CD8-positive, alpha-beta memory T cell (primary cell): ENCODE measurements at places on chromosomes 3 and 15. TPM values are rescaled to one million over a fixed set of nuclear protein-coding genes. Genes with fewer than 3 reads are reported as not detected.
A peak's percentile ranks its signal among the peaks of the same experiment; 100 is the strongest.

CAV3 gene
- not detected for total RNA-seq

CACNA2D2 gene
- 0.73 TPM for total RNA-seq

ZNF620 gene
- total RNA-seq = 7.6 TPM

SUCLG2 gene
- 59.9 TPM for total RNA-seq

ARHGEF26 gene
- 0.09 TPM for total RNA-seq

PCLAF gene
- 90.3 TPM for total RNA-seq

DNA sequence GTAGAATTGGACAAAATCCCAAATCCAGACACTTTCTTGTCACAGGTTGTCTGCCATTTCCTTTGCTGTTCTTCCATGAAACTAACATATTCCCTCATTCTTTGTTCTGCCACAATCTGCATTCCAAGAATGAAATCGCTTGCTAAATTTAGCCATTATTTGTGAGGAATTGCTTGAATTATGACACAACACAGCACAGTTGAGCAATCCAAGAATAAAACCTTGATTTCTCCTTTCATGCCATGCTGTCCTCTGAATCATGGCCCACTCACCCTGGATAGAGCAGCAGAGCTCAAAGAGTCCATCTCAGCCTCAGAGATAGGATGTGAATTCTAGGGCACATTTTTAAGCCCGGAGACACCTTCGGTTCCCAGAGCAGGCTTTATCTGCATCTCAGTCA, 35.2 kb upstream of the GREM1 start:
- no peak overlapping the region for H3K27ac ChIP-seq
- DNase-seq = no peak
- H3K27me3 ChIP-seq = no peaks in the 10 kb centered on the region
- no peak overlapping the region for H3K4me3 ChIP-seq
- H3K36me3 ChIP-seq = no peaks in the 10 kb centered on the region

DNA sequence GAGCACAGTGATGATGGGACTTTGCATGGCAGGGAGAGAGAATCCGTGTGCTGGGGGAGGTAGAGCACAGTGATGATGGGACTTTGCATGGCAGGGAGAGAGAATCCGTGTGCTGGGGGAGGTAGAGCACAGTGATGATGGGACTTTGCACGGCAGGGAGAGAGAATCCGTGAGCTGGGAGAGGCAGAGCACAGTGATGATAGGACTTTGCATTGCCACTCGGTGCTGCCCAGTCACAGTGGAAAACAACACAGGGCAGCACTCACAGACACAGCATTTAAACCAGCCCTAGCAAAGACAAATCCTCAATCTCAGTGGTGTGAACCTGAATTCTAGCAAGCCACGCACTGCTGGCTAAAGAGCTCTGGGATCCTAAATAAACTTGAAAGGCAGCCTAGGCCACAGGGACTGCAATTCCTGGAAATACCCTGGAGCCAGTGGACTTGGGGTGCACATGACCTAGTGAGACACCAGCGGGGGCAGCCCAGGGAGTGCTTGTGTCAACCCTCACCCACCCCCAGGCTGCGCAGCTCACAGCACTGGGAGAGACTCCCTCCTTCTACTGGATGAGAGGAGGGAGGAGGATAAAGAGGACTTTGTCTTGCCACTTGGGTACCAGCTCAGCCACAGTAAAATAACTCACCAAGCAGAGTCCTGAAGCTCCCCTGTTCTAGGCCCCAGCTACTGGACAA, 23.4 kb upstream of the TNK2 start:
- DNase-seq = no peak
- no peaks in the 10 kb centered on the region for H3K4me1 ChIP-seq
- no peak overlapping the region for H3K27ac ChIP-seq
- no peaks in the 10 kb centered on the region for H3K36me3 ChIP-seq
- H3K4me3 ChIP-seq = no peak overlapping the region
- no peaks in the 10 kb centered on the region for H3K27me3 ChIP-seq

DNA sequence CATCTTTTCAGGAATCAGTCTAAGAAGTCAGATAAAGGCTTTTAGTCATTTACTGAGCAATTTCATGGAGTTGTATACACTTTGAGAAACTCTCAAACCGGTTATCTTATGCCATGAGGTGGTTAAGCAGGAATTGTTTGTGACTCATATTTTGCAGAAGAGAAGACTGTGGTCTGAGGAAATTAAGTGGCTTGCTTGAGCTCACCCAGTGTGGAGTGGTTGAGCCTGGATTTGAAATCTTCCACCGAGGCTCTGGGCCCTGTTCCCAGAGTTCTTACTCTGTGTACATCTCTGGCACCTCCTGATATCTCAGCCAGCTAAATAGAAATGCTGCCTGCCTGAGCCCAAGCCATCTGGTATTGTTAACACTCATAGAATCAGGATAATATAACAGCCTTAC, 37.8 kb upstream of the BCL6 start:
- no peak for DNase-seq
- H3K4me3 ChIP-seq = no peak overlapping the region
- peaks cover 1% of the 10 kb centered on the region for H3K4me1 ChIP-seq
- no peaks in the 10 kb centered on the region for H3K27me3 ChIP-seq
- no peaks in the 10 kb centered on the region for H3K36me3 ChIP-seq

GRCh38 chr3:184577546-184577945, 16.0 kb downstream of the EPHB3 start:
- no peaks in the 10 kb centered on the region for H3K36me3 ChIP-seq
- H3K4me1 ChIP-seq = no peaks in the 10 kb centered on the region
- DNase-seq = no peak
- no peak overlapping the region for H3K4me3 ChIP-seq
- H3K27ac ChIP-seq = no peak overlapping the region

- no peaks in the 10 kb centered on the region for H3K27me3 ChIP-seq
- H3K4me1 ChIP-seq = no peaks in the 10 kb centered on the region
- no peaks in the 10 kb centered on the region for H3K36me3 ChIP-seq
Observed at GRCh38 chr3:8856071-8856470, 86.7 kb upstream of the OXTR start.

DNA sequence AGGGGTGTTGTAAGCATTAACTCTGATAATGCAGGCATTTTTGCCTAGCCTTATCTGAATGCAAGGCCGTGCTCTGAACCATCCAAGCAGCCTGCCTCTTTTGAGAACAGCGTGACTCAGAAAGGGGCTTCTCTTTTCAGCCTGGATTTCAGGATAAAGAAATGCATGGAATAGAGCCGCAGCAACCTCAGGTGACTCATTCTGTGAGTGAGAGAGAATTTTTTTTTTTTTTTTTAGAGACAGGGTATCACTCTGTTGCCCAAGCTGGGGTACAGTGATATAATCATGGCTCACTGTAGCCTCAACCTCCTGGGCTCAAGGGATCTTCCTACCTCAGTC, 20.6 kb upstream of the PDE8A start:
- no peaks in the 10 kb centered on the region for H3K36me3 ChIP-seq
- H3K27ac ChIP-seq = no peak overlapping the region
- no peaks in the 10 kb centered on the region for H3K4me1 ChIP-seq
- DNase-seq = no peak
- no peak overlapping the region for H3K4me3 ChIP-seq

DNA sequence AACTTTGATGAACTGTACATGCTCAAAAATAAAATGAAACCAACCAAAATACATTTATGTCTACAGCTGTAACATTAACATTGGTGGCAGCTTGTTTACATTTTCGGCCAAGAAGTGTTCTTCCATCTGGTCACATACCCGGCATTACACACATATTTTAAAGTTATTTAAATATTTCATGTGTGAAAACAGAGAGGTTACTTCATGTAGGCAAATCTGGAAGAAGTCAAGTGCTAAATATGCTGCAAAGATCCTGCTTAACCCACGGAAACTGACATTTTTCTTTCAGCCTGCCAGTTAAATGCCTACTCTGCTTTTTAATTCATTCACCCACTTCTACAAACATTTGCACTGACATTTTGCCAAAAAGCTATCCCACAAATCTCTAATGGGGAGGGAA, 69.7 kb downstream of the MB21D2 start:
- H3K27ac ChIP-seq = no peak overlapping the region
- no peak for DNase-seq
- no peak overlapping the region for H3K4me3 ChIP-seq
- no peaks in the 10 kb centered on the region for H3K36me3 ChIP-seq

DNA sequence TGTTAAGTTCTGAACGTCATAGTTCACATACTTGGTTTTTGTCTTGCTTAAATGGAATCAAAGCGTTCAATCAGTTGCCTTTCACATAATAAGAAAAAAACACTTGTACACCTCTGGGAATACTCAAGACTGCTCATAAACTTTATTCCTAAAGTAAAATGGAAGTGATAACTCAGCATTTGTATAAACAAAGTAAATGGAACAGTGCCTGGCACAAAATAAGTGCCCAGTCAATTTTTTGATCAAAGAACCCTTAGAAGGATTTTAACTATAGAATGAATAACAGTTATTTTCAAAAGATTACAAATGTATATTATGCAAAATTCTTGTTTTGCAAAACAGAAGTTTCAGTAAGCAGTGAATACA, 1.3 kb downstream of the RAB5A start:
- H3K36me3 ChIP-seq = no peaks in the 10 kb centered on the region
- H3K27ac ChIP-seq = peak overlapping the region; percentile 98
- DNase-seq = no peak
- no peaks in the 10 kb centered on the region for H3K27me3 ChIP-seq

DNA sequence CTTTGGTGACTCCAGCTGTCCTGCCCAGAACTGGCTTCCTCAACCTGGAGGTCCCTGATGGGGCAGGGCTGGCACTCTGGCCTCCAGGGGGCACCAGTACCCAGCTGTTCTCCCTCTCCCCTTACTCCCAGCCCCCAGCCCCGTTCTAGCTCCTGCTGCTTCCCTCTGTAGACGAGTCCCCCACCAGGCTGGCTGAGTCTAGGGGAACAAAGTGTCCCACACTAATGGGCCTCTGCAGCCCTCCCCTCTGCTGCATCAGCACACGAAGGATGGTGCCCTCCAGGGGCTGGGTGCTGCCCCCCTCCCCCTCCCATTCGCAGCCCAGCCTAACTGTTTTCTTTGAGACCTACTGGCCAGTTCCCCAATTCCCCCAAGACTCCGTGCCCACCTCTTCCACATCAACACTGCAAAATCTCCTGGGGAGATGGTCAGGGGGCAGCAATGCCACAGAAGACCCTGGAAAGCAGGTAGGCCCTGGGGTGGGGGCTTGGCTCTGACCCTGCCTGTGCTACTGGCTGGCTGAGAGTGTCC, 4.2 kb downstream of the RHCG start:
- H3K36me3 ChIP-seq = no peaks in the 10 kb centered on the region
- peaks cover 13% of the 10 kb centered on the region for H3K27me3 ChIP-seq
- no peak overlapping the region for H3K27ac ChIP-seq
- no peak overlapping the region for H3K4me3 ChIP-seq

DNA sequence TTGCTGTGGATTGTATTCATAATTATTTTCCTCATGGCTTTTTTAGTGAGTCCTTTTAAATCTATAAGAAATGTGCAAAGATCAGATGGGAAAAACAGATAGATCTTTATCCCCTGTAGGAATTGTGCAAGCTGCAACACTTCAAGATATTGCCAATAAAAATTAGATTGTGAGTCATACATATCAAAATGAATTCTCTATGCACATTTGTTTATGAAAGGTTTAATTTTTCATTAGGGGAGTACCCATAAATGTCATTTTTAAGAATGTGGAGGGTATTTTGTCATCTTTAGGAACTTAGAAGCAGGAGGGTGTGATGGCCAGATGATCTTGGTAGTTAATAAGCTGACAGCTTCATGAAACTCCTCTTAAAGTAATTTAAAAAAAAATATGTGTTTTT, 2.9 kb downstream of the PIAS1 start:
- no peak overlapping the region for H3K4me3 ChIP-seq
- no peaks in the 10 kb centered on the region for H3K36me3 ChIP-seq
- H3K27ac ChIP-seq = no peak overlapping the region
- H3K27me3 ChIP-seq = no peaks in the 10 kb centered on the region
- H3K4me1 ChIP-seq = peaks cover 61% of the 10 kb centered on the region

DNA sequence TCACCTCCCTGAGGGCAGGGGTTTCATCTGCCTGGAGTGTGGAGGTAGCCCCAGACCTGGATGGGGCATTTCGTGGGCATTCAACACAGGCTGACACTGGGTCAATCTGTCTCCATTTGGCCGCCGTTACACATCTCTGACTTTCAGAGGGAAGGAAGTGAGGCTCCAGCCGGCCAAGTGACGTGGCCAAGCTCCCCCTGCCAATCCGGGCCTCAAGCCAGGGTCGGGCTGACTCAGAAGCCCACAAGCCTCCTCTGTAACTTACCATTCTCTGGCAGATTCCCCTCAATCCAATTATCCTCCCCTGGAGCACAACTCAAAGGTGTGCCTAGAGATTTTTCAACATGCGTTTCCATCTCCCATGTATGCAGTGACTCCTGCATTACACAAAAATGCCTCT, 227.6 kb downstream of the KLF13 start:
- no peak overlapping the region for H3K4me3 ChIP-seq
- no peaks in the 10 kb centered on the region for H3K4me1 ChIP-seq
- H3K27me3 ChIP-seq = no peaks in the 10 kb centered on the region
- no peak for DNase-seq
- no peaks in the 10 kb centered on the region for H3K36me3 ChIP-seq
- H3K27ac ChIP-seq = no peak overlapping the region

DNA sequence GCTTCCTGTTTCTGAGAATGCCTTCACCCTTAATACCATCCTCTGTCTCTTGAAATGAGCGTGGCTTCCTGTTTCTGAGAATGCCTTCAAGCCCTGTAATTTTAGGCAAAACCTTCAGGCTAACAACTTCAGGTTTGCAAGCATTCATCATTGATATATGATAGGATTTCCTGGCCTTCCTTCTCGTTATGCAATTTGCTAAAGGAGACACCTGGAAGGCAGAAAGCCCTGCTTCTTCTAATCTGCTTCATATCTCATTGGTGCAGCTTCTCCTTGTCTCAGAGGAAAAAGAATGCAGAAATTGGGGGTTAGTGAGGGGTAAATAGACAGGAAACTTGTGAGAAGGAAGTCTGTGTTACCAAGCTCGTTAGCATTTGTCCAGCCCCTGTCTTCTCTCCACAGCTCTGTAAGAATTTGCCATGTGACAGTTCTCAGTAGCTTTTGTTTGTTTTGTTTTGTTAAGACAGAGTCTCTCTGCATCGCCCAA, 7.3 kb downstream of the ARL6IP5 start:
- no peak for DNase-seq
- H3K27me3 ChIP-seq = no peaks in the 10 kb centered on the region
- peaks cover 98% of the 10 kb centered on the region for H3K4me1 ChIP-seq
- H3K4me3 ChIP-seq = peak overlapping the region; percentile 19

GRCh38 chr3:4507024-4507596, 14.0 kb downstream of the ITPR1 start:
- DNase-seq = no peak
- no peaks in the 10 kb centered on the region for H3K27me3 ChIP-seq
- H3K4me1 ChIP-seq = peaks cover 44% of the 10 kb centered on the region
- H3K36me3 ChIP-seq = no peaks in the 10 kb centered on the region

GRCh38 chr3:145798007-145798406, 363.0 kb downstream of the PLOD2 start:
- no peak overlapping the region for H3K4me3 ChIP-seq
- DNase-seq = no peak
- no peaks in the 10 kb centered on the region for H3K36me3 ChIP-seq
- H3K27ac ChIP-seq = no peak overlapping the region
- no peaks in the 10 kb centered on the region for H3K27me3 ChIP-seq

GRCh38 chr3:67863869-67864268, 209.5 kb upstream of the SUCLG2 start:
- H3K27ac ChIP-seq = no peak overlapping the region
- H3K4me1 ChIP-seq = no peaks in the 10 kb centered on the region
- no peak for DNase-seq
- no peaks in the 10 kb centered on the region for H3K36me3 ChIP-seq
- no peak overlapping the region for H3K4me3 ChIP-seq
- H3K27me3 ChIP-seq = no peaks in the 10 kb centered on the region
